Caki2 (cell line): ENCODE measurements at places on chromosomes 3 and 15. TPM values are rescaled to one million over a fixed set of nuclear protein-coding genes. Genes with fewer than 3 reads are reported as not detected.

- DNase-seq, result peak; percentile 14
These were observed 59.0 kb upstream of the GSK3B start for GRCh38 chr3:120153294-120153693.

- DNase-seq, result no peak
These were observed 930.7 kb downstream of the MCTP2 start for GRCh38 chr15:95162069-95162468.

DNA sequence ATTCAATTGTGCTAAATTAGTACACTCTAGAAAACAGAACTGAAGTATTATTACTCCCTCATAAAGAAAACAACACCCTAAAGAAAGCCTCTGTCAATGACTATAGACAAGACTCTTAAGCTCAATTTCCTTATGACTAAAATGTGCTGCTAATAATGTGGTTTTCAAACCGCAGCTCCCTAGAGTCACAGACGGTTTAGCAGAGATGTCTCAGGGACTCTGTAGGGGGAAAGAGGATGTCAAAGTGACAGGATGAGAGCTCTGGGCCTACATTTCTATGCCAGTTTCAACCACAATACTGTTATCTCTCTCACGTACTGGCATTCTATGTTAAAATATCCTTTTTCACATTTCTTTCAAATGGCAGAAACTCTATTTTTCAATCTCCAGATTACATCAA is 37.6 kb upstream of the WDR49 start:
- no peak for DNase-seq

DNA sequence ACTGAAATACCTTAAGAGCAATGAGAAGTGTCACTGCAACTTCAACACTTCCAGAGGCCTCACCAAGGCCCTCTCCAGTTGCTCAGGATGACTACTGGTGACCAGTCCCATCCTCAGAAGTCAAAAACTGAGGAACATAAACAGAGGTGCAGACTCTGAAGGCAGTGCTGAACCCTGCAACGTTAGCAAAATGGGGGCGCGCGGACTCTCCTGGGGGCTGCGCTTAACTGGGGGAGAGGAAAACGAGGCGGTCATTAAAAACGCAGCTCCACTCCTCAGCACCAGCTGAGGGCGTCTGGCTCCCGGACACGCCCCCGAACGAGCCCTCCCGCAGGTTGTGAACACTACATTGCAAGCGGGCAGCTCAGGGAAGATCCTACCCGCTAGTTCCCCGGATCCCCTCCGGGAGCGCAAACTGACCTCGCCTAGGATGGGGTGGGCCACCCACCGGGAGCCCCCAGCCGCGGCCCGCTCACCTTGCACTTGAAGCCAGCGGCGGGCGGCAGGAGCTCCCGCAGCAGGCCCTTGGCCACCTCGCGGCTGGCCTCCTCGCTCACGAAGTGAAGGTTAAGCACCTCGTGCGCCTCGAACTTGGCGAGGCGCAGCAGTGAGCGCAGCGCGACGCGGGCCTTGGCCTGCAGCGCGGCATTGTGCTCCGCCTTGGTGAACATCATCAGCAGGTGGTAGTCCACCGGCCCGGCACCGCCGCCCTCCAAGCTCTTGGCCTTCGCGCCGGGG is 711 bp downstream of the XXYLT1 start:
- DNase-seq, result peak; percentile 74

SLC22A14 gene
- not detected in 2 replicates for total RNA-seq

KLHL6 gene
- total RNA-seq, result not detected in 2 replicates

DISP2 gene
- total RNA-seq, result under 0.01 TPM in 1 of 2 replicates, not detected in the other
